ENCODE measurements at places on chromosomes 13 and 19. TPM values are rescaled to one million over a fixed set of nuclear protein-coding genes. Genes with fewer than 3 reads are reported as not detected.

TRPC4 gene
- total RNA-seq = 5.3 TPM

DNA sequence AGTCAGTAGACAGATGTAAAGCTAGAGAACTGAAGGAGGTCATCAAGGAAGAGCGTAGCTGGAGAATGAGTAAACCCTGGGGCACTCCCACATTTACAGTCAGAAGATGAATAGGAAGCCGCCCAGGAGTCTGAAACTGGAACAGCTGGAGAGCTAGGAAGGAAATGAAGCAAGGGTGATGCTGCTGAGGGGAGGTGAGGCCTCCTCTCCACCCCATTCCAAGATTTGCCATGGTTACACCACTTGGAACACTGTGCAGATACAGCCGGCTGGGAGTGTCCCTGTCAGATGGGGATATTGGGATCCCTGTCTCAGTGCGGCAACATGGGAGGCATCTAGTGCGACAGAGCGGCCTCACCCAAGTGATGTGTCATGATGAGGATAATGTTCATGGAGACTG is 51.8 kb upstream of the GPI start:
- peak; percentile 84 for DNase-seq

- DNase-seq = no peak
Observed at GRCh38 chr13:112951674-112952371, 17.2 kb upstream of the MCF2L start.

DNA sequence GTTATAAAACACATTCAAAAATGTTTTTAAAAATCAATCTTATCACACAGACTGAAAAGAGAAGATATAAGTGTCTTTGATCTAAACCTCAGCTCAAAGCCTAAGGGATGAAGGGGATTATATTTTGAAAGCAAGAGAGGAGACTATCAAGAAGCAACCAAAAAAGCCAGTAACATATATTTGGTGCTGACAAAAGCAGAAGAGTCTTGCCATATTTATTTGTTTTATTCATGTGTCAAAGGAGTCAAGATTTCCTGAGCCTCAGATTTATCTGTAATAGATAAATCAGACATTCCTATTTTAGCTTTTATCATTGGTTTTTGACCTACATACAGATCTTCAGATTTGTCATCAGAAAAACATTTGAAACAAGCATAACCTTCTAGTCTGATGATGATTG is 798.6 kb upstream of the PCDH9 start:
- DNase-seq = no peak

DNA sequence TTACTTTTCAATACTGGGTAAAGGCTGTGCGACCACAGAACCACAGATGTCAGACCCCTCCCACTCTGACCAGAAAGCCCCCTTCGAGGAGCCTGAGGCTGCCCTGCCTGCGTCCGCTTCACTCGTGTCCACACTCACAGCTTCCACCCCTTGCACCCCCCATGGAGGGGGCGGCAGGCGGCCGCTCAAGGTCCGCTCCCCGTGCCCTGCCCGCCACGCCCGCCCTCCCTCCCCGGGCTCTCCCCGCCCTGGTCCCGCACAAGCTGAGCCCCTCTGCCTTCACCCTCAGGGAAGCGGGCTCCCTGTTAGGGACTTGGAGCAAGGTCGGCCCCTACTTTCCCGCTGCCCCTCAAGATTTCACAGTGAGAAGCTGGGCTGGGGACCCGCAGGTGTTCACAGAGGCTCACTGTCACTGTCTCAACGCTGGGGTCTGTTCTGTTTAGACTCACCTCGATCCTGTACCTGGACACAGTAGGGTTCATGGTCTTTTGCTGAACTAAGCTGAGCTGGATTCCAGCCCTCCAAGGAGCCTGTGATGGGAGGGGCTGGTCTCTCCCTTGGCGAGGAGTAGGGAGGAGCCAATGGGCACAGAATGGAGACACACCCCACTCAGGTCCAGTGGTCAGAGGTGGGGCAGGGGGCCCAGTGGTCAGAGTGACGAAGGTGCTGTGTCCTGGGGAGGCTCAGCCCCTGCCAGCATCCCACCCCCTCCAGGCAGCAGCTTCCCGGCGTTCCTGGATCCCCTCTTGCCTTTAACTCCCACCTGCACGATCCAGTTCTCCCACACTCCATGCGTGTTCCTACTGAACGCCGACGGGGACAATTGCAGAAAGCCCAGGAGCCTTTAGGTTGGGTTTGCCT is 69.5 kb downstream of the SPACA7 start:
- DNase-seq = no peak

- peak; percentile 37 for DNase-seq
Observed at GRCh38 chr13:110677731-110678545, 28.0 kb downstream of the CARS2 start.
